ENCODE measurements at places on chromosomes 7 and 10.

DNA sequence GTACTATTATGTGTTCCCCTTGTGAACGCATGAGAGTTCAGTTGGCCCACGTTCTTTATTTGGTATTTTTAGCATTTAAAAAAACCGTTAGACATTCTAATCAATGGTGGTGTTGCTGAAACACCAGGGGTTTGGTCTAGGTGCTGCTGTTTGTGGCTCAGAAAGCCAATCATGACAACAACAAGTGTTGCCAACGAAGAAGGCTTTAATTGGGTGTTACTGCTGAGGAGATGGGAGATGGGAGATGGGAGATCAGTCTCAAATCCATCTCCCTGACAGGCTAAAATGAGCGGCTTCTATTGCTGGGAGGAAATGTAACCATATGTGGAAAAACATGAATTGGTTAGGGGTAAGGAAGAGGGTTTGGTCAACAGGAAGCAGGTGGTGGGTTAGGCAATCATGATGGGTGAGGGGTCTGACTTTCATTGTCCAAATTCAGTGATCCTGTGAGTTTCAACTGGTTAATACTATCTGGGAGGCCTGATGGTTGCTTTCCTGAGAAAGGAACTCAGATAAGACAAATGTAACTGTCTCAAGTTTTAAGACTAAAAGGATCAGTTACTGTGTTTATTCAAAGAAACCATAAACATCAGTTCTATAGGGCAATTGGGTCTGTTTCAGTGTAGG is 4.6 kb upstream of the ZNF425 start:
- DNase-seq, result no peak
- H3K4me3 ChIP-seq, result no peak overlapping the region
- peaks cover 6% of the 10 kb centered on the region for H3K27me3 ChIP-seq
- H3K36me3 ChIP-seq, result peaks cover 35% of the 10 kb centered on the region
- H3K4me1 ChIP-seq, result peaks cover 14% of the 10 kb centered on the region

GRCh38 chr10:99279626-99280111 is 44.0 kb upstream of the HPSE2 start:
- no peak overlapping the region for H3K27ac ChIP-seq
- H3K4me1 ChIP-seq, result peaks cover 14% of the 10 kb centered on the region
- no peak for DNase-seq
- H3K27me3 ChIP-seq, result no peaks in the 10 kb centered on the region
- no peak overlapping the region for H3K4me3 ChIP-seq

DNA sequence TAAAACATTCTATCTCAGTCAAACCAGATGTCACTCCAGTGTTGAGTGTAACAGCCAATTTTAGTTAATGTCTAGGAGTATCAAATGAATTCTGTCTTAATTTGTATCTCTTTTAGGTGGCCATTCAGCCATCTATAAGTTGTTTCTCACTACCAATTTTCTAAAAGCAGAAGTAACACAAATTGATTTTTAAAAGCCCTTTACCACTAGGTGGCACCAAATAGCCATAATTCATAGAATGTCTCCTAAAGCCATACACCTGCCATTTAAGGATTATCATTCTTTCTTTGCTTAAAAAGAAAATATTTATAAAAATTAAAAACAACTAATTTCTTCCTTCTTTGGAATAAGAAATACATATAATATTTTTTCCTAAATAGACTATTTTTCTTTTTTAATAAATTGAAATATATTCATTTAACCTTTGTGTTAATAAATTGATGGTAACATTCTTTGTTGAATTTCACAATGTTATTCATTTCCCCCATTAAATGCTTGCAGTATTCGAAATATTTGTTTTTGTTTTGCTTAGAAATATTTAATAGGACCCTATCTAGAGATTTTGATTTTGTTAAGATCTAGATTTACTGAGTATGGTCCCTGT is 107.8 kb upstream of the PPP1R3A start:
- H3K36me3 ChIP-seq, result no peaks in the 10 kb centered on the region
- DNase-seq, result no peak
- no peak overlapping the region for H3K27ac ChIP-seq
- H3K4me3 ChIP-seq, result no peak overlapping the region
- H3K4me1 ChIP-seq, result no peaks in the 10 kb centered on the region
- no peaks in the 10 kb centered on the region for H3K27me3 ChIP-seq

- H3K27ac ChIP-seq, result no peak overlapping the region
- H3K27me3 ChIP-seq, result no peaks in the 10 kb centered on the region
- H3K4me3 ChIP-seq, result no peak overlapping the region
- H3K36me3 ChIP-seq, result peaks cover 13% of the 10 kb centered on the region
- no peaks in the 10 kb centered on the region for H3K4me1 ChIP-seq
Observed at GRCh38 chr7:81260152-81260551, 341.3 kb upstream of the SEMA3C start.

GRCh38 chr10:124675261-124675660 is 68.9 kb downstream of the FAM53B start:
- peaks cover 9% of the 10 kb centered on the region for H3K36me3 ChIP-seq
- H3K4me1 ChIP-seq, result peaks cover 15% of the 10 kb centered on the region
- no peaks in the 10 kb centered on the region for H3K27me3 ChIP-seq
- no peak overlapping the region for H3K4me3 ChIP-seq

DNA sequence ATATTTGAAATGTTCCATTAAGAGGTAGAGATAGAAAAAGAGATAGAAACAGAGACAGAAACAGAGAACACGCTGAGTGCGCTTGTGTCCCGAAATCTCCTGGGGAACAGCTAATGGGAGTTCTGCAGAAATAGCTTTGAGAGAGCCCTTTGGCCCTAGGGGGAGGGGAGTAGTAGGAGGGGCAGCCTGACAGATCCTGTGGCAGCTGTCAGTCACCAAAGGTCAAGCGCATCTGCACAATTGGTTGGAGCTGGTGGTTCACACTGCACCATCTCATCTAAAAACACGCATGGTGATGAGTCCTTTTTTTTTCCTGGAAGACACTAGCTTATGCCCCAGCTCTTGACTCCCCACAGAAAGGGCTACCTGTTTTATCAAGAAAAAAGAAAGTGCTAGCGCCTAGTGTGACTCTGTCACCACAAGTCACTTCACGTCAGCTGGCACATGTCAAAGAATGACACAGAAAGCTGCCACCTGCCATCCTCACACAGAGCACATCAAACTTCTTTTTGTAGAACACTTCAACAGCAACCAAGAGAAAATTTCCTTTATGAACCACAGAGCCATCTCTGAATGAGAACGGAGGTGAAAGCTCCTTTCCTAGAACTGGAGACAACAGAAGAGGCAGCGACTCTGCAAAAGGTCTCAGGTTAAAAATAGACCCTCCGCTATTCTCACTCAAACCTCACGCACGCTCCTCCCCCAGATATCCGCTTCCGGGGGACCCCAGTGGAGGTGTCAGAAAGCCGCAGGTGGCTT is 125.7 kb downstream of the GFRA1 start:
- H3K27ac ChIP-seq, result no peak overlapping the region
- H3K36me3 ChIP-seq, result no peaks in the 10 kb centered on the region
- no peak overlapping the region for H3K4me3 ChIP-seq
- H3K4me1 ChIP-seq, result peaks cover 19% of the 10 kb centered on the region

- peaks cover 8% of the 10 kb centered on the region for H3K4me1 ChIP-seq
- H3K27ac ChIP-seq, result no peak overlapping the region
- no peaks in the 10 kb centered on the region for H3K27me3 ChIP-seq
- DNase-seq, result no peak
- no peak overlapping the region for H3K4me3 ChIP-seq
- H3K36me3 ChIP-seq, result peaks cover 31% of the 10 kb centered on the region
Observed at GRCh38 chr7:73567846-73568685, 10.3 kb downstream of the TBL2 start.

DNA sequence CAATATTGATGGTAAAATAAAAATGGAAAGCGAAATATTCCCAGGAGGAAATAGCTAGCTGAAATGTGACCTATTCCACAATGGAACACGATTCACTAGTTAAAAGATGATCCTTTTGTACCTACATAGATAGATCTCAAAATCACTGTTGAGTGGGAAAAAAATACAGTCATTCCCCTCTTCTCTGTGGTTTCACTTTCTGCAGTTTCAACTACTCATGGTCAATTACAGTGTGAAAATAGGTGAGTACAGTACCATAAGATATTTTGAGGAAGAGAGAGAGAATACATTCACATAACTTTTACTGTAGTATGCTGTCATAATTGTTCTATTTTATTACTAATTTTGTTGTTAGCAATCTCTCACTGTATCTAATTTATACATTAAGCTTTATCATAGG is 56.0 kb upstream of the COL13A1 start:
- no peak for DNase-seq
- H3K4me1 ChIP-seq, result no peaks in the 10 kb centered on the region
- H3K36me3 ChIP-seq, result no peaks in the 10 kb centered on the region
- H3K27me3 ChIP-seq, result peaks cover 4% of the 10 kb centered on the region

- H3K4me3 ChIP-seq, result no peak overlapping the region
- peaks cover 13% of the 10 kb centered on the region for H3K4me1 ChIP-seq
- DNase-seq, result no peak
- no peaks in the 10 kb centered on the region for H3K36me3 ChIP-seq
- no peaks in the 10 kb centered on the region for H3K27me3 ChIP-seq
- no peak overlapping the region for H3K27ac ChIP-seq
Observed at GRCh38 chr10:108962172-108962571, 961.1 kb downstream of the XPNPEP1 start.

Data from WTC11 (cell line).